ENCODE measurements at places on chromosomes 5 and 9. TPM values are rescaled to one million over a fixed set of nuclear protein-coding genes. Genes with fewer than 3 reads are reported as not detected.

Gene SLC46A2
- 1.4 TPM for polyA plus RNA-seq

DNA sequence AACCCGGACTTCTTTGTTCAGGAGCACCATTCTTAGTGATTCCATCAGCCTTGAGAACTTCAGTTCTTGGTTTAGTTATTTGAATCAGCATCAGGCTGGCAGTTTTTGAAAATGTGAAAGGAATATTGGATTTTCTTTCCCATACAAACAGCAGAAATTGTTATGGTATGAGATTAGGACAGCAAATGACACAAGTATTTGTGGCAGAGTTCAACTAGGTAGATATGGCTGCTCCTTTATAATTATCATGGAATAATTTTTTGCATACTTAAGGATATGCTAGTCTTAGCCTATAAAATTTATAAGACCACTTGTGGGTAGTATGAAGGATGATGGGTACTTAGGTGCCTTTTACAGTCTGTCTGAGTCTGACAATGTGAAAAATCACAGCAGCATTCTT lies 25.5 kb downstream of the ERAP2 start:
- no peak for DNase-seq

Gene HTR4
- 0.06 TPM for polyA plus RNA-seq

- no peak for DNase-seq
These were observed 75.6 kb downstream of the ZFAND5 start for GRCh38 chr9:72289401-72289800.

GRCh38 chr9:76803762-76804161 lies 39.5 kb downstream of the PCA3 start:
- DNase-seq = no peak

GRCh38 chr5:88930335-88930734 lies 47.4 kb upstream of the MEF2C start:
- DNase-seq = no peak

- DNase-seq = no peak
These were observed 420.5 kb downstream of the EBF1 start for GRCh38 chr5:158679221-158679641.

Gene SPINK6
- polyA plus RNA-seq = not detected

DNA sequence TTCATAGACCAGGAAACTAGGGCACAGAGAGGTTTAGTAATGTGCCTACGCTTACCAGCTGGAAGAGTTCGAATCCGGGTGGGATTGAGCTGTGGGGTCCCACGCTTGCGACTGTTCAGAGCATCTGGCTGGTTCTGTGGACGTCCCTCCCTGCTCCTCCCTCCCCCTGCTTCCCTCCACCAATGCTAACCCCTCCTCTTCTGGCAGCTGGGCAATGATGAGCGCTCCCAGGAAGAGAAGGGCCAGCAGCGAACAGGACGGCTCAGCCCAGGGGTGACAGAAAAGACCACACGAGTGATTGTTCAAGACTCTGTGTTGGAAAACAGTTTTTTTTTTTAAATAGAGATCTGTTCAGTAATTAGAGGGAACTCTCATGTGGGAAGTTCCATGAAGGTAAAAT lies 6.9 kb downstream of the FAM163B start:
- DNase-seq = no peak

GRCh38 chr9:133515615-133516255 lies 9.0 kb downstream of the MYMK start:
- no peak for DNase-seq

DNA sequence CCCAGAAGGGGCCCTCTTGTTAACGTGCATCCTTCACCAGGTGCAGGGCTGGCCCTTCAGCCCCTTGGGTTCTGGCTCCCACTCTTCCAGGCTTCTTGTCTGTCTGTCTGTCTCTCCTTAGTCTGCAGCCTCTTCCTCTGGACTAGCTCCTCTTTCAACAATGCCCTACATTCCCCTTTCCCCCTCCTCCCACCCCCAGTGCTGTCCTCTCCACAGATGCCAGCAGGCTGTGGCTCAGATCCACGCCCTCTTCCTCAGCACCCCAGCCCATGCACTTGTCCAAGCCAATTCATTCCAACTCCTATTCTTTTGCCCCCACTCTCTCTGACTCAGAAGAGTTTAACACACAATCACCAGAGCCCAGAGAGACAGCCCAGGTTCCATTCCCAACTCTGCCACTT lies 45.2 kb upstream of the ALDH1B1 start:
- DNase-seq = no peak
